ENCODE measurements at places on chromosomes 16 and 17. TPM values are rescaled to one million over a fixed set of nuclear protein-coding genes. Genes with fewer than 3 reads are reported as not detected.

- H3K36me3 ChIP-seq = no peaks in the 10 kb centered on the region
- no peak for DNase-seq
- no peaks in the 10 kb centered on the region for H3K4me1 ChIP-seq
- H3K27ac ChIP-seq = no peak within 1 kb of the TSS
- H3K27me3 ChIP-seq = no peaks in the 10 kb centered on the region
- no peak within 1 kb of the TSS for H3K4me3 ChIP-seq
Observed at GRCh38 chr17:35879773-35880654, at the start of gene CCL5. Gene CCL5 (minus strand): TSS chr17:35880360.

- no peak for DNase-seq
- H3K36me3 ChIP-seq = no peaks in the 10 kb centered on the region
- no peaks in the 10 kb centered on the region for H3K27me3 ChIP-seq
- no peaks in the 10 kb centered on the region for H3K4me1 ChIP-seq
Observed at GRCh38 chr17:27854163-27854562, 39.0 kb downstream of the LYRM9 start.

DNA sequence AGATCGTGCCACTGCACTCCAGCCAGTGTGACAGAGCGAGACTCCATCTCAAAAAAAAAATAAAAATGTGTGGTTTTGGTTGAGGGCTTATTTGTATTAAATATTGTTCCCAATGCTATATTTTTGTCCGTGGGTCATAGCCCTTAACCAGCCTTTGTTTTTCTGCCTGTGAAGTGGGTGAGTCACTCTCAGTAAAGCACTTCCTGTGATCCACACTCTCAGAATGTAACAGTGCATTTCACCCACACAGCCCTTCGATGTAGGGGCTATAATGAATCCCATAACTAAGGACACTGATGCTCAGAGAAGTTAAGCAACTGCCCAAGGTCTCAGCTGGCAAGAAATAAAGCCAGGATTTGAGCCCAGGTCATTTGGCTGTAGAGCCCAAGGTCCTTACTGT, 34.7 kb upstream of the POLR3E start:
- H3K27ac ChIP-seq = no peak overlapping the region
- H3K27me3 ChIP-seq = no peaks in the 10 kb centered on the region
- DNase-seq = no peak
- no peaks in the 10 kb centered on the region for H3K4me1 ChIP-seq
- no peak overlapping the region for H3K4me3 ChIP-seq

The ZNF423 gene
- 4.6 TPM for total RNA-seq

GRCh38 chr17:74020522-74020921, 183.0 kb upstream of the RPL38 start:
- H3K36me3 ChIP-seq = no peaks in the 10 kb centered on the region
- no peaks in the 10 kb centered on the region for H3K27me3 ChIP-seq
- no peak for DNase-seq

All from sigmoid colon (tissue), 7 donors.